ENCODE measurements at places on chromosomes 2 and 18.

DNA sequence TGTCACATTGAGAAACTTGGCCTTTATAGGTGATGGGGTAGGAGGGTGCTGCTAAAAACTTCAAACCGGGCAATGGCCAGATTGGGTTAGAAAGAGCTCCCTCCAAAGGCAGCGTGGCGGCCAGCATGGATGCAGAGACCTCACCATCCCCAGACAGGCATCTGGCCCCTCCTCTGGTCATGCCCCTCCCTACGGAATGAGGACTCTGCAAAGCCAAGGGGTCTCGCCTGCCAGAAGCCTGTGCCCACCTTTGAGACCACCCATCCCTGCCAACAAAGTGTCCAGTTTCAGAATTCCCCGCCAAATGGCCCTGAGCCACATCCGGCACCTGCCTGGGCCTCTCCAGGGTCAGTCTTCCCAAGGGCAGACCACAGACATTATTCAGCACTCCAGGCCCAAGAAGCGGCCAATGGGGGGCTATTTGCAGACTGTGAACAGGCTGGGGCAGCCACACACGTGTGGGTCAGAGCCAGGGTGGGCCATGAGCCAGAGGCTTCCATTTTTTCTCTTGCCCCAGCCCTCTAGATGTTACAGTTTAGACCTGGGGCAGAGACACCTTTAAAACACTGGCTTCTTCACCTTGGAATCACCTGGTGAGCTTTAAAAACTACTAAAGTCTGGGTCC, 4.2 kb upstream of the ATP6V1B1 start:
- DNase-seq, result no peak

DNA sequence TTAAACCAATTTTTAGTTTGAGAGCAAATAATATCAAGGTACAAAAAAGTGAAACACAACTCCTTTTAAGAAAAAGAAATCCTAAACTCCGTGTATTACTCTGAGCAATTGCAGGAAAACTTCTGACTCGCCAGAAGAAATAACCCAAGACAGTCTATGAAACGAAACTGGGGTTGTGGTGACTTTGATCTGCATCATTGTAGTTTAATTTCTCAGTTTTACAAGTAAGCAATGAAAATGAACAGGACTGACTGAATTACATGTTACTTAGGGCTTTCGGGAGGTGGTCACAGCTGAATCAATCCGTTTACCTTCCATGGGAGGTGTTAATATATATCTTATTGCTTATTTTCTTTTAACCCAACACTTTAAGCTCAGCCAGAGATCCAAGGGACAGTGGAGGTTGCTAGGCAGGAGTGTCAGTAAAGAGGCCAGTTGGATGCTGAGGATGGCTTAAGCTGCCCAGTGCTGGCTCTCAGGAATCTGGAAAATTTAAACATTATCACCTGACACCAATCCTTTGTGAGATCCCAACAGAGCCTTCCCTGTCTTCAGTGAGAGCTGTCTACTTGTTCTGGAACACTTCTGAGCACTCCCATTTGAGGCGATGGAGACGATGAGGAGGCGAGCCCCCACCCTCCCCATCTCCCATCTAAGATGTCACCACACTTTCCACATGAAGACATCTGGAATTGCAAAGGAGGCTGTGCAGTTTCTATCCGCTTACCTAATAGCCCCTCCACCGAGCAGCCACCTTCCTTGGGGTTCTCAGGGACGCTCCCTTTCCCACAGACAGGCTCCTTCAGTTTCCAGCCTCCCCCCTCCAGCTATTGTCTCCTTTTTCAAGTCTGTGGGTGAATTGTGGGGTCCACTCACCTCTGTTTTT, 3.6 kb upstream of the RAB31 start:
- peak; percentile 44 for DNase-seq

GRCh38 chr2:3867469-3867868, 164.1 kb downstream of the DCDC2C start:
- no peak for DNase-seq

- DNase-seq, result no peak
Observed at GRCh38 chr2:237927135-237927534, 39.7 kb upstream of the UBE2F start.

- no peak for DNase-seq
Observed at GRCh38 chr2:171615069-171615468, 72.2 kb upstream of the DYNC1I2 start.

- no peak for DNase-seq
Observed at GRCh38 chr2:128543646-128544045, 225.0 kb upstream of the HS6ST1 start.

DNA sequence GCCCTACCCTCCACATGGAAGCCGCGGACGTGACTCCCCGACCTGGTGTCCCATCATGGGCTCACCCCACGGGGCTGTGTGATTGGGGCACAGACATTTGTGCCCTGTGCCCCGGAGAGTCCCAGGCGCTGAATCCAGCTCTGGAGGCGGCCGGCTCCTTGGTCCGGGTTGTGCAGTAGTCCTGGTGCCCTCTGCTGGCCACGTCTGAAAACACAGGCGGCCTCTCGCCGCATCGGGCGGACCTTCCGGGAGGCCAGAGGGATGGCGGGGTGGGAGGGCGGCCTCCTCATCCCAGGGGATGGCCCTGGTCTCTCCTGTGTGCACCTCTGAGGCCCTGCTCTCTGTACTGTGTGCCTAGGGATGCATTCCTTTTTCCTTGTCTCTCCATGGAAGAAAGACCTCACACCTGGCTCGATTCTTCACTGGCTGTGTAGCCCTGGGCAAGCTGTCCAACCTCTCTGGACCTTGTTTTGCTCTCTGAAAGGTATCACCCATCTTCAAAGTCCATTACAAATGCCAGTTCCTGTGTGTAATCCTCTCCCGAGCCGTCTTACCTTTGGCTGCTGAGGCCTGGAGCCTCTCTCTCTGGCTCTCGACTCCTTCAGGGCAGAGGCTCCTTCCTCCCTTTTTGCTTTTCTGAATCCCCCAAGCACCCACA, 27.6 kb downstream of the CELF4 start:
- peak; percentile 45 for DNase-seq

- no peak for DNase-seq
Observed at GRCh38 chr2:156695020-156695419, 258.8 kb downstream of the GPD2 start.

GRCh38 chr2:130327703-130328527, 14.8 kb upstream of the IMP4 start:
- DNase-seq, result no peak

DNA sequence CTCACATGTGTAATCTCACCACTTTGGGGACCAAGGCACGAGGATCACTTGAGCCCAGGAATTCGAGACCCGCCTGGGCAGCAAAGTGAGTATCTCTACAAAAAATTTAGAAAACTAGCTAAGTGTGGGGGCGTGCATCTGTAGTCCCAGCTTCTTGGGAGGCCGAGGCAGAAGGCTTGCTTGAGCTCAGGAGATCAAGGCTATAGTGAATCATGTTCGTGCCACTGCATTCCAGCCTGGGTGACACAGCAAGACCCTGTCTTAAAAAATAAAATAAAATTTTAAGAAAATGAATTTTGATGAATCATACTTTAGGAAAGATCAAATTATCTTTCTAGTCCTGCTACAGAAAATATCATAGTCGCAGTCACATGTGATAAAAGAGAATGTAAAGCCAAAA, 46.9 kb downstream of the CABYR start:
- DNase-seq, result no peak

DNA sequence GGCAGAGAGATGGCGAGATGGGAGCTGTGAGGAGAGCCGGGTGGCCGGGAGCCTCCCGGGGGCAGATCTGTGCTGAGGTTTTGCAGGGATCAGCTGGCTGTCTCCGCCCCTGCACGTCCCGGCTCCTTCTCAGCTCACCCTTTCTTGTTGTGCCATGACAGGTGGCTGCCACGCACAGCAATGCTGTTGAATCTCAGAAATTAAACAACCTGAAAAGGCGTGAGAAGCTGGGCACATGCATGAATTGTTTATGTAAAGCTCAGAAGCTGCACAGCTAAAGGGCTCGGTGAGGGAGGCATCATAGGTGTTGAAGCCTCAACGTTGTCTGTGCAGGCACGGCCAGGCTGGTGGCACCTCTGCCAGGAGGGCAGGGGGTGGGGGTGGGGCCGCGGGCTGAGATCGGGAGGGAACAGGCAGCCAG, 858 bp upstream of the RTP5 start:
- DNase-seq, result no peak

GRCh38 chr18:79578396-79579260, 101.0 kb upstream of the CTDP1 start:
- no peak for DNase-seq

- no peak for DNase-seq
Observed at GRCh38 chr18:40046596-40046995, 1908.4 kb upstream of the PIK3C3 start.

DNA sequence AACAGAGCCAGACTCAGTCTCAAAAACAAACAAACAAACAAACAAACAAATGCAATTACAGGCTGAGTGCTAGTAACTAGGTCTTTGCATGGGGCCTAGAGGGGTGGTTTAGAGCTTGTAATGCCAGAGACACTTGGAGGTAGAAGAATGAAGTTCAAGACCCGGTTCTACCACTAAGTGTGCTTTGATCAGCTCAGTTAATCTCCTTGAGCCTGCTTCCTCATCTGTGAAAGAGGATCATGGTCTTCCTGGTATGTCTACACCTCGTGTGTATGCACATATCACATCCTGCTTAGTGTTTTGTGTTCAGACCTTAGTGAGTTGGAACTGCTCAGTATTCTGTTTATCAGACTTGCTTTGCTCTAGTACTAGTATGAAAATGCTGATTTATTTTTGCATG, 4.8 kb upstream of the ATP6V1C2 start:
- DNase-seq, result no peak

DNA sequence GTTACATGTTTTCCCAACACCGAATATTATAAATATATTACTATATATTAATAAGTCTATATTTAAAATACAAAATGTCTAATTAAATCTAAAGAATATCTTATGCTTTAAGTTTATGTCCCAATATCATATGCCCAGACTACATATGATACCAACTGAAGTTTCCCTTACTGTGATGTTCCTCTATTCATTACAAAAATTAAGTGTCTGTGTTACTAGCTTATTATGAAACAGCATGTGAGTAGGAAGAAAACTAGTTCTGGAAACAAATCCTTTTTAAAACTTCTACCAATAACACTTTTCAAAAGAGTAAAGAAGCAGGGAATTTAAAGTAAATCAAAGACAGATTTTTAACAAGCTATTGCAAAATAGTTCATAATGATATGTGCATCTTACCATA, 17.8 kb downstream of the HNRNPLL start:
- no peak for DNase-seq

DNA sequence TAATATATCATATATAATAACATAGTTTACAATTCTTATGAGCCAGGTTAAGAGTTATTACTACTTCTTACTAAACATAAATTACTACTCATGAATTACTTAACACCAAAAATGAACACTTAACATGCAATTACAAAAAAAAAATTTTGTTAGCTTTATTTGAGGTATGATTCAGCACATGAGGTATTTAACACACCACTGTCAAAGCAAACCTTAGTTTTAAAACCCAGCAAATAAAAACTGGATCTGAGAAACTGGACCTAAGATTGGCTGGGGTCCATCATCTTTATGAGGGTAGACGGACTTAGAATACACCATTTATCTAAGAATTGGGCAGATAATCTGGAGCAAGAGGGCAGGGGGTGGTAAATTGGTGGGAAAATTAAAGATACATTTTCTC, 81.8 kb upstream of the CREB1 start:
- no peak for DNase-seq

DNA sequence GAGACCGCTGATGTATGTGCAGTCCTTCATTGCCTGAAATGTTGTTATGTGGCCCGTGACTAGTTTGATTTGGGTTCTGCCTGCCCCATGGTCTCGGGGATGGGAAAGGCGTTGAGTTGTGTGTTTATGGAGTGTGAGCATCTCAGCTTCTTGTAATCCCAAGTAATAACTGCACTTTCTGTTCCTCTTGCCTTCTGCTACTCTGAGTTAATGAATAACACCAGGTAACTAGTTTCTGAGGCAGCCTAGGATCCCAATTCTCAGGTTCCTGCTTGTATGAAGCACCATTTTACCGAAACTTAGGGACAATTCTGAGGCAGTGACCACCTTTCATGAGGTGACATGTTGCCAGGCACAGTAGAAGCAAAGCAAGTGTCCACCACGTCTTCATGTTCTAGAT, 170.0 kb downstream of the ALK start:
- DNase-seq, result no peak

DNA sequence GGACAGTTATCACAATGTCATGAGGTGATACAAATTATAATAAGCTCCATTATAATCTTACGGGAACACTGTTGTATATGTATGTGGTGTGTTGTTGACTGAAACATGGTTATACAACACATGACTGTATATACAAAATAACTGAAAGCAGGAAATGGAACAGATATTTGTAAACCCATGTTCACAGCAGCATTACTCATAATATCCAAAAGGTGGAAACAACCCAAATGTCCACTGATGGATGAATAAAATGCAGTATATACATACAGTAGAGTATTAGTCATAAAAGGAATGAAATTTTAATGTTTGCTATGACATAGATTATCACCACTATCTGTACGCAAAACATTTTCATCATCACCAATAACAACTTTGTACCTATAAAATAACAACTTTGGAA, 107.3 kb downstream of the USP34 start:
- DNase-seq, result peak; percentile 15

DNA sequence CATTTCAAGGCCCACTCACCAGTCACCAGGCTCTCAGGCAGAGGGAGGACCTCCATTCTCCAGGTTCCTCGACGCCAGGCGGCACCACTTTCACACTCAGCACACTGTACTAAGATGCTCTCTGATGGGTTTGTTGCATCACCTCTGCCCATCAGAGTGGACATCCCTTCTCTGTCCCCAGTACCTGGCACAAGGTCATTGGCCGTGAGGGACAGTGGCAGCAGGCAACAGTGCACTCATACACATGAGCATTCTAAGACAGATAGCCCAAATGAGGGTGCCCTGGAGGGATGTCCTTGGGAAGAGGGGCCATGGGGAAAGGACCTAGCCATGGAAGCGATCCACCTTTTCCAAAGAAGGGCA, 3.0 kb upstream of the ADRA2B start:
- no peak for DNase-seq

GRCh38 chr2:7077660-7078267, 160.6 kb downstream of the RNF144A start:
- DNase-seq, result no peak

- peak; percentile 84 for DNase-seq
Observed at GRCh38 chr2:74440378-74441169, 1.2 kb downstream of the RTKN start.

DNA sequence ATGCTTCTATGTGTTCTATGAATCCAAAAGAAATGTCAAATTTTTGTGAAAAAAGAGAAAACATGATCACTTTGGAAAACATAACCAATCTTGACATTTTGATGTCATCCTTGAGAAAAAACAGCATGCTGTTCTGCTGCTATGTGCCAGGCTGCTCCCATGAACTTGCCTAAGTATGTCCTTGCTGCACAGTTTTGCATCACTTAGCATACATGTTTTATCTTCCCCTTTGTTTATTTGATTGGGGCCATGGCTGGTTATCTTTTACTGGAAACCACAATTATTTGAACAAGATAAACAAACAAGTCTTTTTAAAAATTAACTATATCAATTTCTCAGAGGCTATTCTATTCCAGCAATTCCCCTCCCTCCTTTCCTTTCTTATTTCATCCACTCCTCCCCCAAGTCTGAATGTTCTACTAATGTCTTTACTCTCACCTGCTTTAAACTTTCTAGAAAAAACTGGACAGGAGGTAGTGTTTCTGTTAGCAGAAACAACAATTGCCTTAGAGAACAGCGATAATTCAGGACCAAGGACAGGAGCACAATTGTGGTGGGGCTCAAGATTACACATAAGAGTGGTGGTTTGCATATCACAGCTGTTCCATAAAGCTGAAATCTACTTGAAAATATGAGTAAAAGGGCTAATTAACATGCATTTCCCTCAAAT, 6.7 kb downstream of the AOX1 start:
- no peak for DNase-seq

All from GM06990 (cell line).